ENCODE measurements at places on chromosomes 12 and 14. TPM values are rescaled to one million over a fixed set of nuclear protein-coding genes. Genes with fewer than 3 reads are reported as not detected.

DNA sequence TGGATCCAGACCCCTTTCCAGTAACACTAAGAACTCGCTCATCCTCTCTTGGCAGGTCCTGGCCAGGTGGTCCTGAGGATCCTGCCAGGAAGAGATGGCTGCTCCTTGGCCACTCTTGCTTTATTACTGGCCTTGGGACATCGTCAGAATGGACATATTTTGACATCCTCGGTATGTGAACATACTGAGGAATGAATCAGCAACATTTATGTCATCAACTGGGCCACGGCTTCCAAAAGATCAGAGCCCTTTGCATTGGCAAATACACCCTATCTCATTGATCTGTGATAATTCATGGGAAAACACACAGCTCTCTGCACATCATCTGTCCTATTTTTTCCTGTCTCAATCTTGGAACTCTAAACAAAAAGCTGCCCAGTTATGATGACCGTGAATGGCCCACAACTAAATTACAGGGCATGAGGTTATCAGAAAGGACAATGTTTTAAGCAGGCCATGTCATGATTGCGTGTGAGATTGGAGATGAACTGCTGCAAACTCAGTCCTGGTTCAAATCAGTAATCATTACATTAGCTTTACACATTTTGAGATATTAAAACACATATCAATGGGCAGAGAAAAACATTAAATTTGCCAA lies 1325.8 kb downstream of the AACS start:
- no peaks in the 10 kb centered on the region for H3K27me3 ChIP-seq
- no peak for DNase-seq
- H3K4me3 ChIP-seq = no peak overlapping the region
- no peaks in the 10 kb centered on the region for H3K4me1 ChIP-seq

DNA sequence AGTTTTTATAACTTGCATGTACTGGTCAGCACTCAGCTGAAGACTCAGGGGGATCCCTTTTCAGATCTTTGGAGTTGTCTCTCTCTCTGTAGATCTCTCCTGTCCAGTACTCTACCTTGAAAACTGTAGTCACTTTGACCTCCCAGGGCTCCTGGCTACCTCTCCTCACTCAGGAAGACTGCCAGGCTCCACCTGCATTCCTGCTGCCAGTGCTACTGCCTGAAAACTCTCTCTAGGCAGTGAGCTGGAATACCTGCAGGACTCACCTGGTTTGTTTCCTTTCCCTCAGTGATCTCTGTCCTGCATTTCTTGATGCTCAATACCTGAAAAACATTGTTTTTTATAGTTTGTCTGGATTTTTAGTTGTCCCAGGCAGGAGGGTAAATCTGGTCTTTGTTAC lies 87.4 kb downstream of the PRIMA1 start:
- no peak overlapping the region for H3K27ac ChIP-seq
- DNase-seq = no peak
- no peaks in the 10 kb centered on the region for H3K27me3 ChIP-seq
- H3K36me3 ChIP-seq = no peaks in the 10 kb centered on the region
- H3K4me3 ChIP-seq = no peak overlapping the region

GRCh38 chr12:102957339-102958050 lies at the start of gene ASCL1:
Gene ASCL1, plus strand, starts transcription at chr12:102957674. Its CDS starts 571 bp downstream, at chr12:102958245.
- no peak within 1 kb of the TSS for H3K27ac ChIP-seq
- peak within 1 kb of the TSS; percentile 49 for H3K4me3 ChIP-seq
- H3K27me3 ChIP-seq = no peaks in the 10 kb centered on the region

- H3K36me3 ChIP-seq = no peaks in the 10 kb centered on the region
- H3K4me1 ChIP-seq = peaks cover 38% of the 10 kb centered on the region
- H3K27me3 ChIP-seq = no peaks in the 10 kb centered on the region
- no peak overlapping the region for H3K27ac ChIP-seq
- no peak for DNase-seq
Observed at GRCh38 chr14:68734231-68734732, 58.6 kb downstream of the ZFP36L1 start.

Gene TTC8
- total RNA-seq = 16.4 TPM

GRCh38 chr12:52872644-52873389 lies 24.0 kb upstream of the KRT78 start:
- no peak for DNase-seq
- no peak overlapping the region for H3K4me3 ChIP-seq
- H3K36me3 ChIP-seq = no peaks in the 10 kb centered on the region
- H3K4me1 ChIP-seq = peaks cover 33% of the 10 kb centered on the region
- H3K27ac ChIP-seq = no peak overlapping the region
- no peaks in the 10 kb centered on the region for H3K27me3 ChIP-seq

DNA sequence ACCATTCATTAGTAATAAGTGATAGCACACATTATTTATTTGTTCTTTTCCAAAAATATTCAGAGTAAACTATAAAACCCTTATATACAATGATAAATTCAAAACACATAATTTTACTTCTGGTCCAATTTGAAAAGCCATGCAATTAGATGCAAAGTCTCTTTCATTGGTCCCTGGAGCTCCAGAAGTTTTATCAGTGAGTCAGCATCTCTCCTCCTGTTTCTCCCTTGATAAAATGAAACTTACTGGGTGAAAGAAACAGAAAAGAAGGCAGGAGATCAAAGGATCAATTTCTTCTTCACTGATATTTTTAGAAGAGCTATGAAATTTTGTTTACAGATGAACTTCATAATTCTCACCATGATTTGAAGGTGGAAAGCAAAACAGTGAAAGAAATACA lies 47.5 kb downstream of the IFNG start:
- no peak overlapping the region for H3K27ac ChIP-seq
- H3K27me3 ChIP-seq = no peaks in the 10 kb centered on the region
- DNase-seq = no peak
- H3K4me1 ChIP-seq = no peaks in the 10 kb centered on the region
- H3K4me3 ChIP-seq = no peak overlapping the region
- H3K36me3 ChIP-seq = no peaks in the 10 kb centered on the region

- H3K4me1 ChIP-seq = no peaks in the 10 kb centered on the region
- H3K27ac ChIP-seq = no peak overlapping the region
- no peak overlapping the region for H3K4me3 ChIP-seq
- peaks cover 5% of the 10 kb centered on the region for H3K27me3 ChIP-seq
- no peak for DNase-seq
Observed at GRCh38 chr12:66028390-66028789, 102.2 kb downstream of the LLPH start.

GRCh38 chr14:97706819-97707218 lies 909.6 kb downstream of the VRK1 start:
- no peaks in the 10 kb centered on the region for H3K36me3 ChIP-seq
- H3K27ac ChIP-seq = no peak overlapping the region
- H3K4me3 ChIP-seq = no peak overlapping the region
- DNase-seq = peak; percentile 74

DNA sequence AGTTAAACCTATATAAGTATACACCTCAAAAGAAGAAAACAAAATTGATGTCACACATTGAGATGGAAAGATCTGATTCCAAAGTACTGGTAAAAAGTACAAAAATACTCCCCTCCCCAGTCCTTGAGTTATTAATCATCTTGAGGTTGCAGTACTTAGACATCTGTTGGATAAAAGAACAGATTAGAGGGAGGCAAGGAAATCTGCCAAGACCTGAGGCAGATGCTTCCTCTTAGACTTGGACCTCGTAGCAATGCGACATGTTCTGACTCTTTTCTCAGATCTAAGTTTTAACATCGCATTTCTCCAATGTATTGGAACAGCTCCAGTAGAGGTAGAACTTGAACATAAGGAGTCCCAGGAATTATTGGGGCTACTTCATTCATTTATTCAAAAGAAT lies 187.9 kb upstream of the GRIN2B start:
- no peaks in the 10 kb centered on the region for H3K4me1 ChIP-seq
- no peak for DNase-seq
- H3K27ac ChIP-seq = no peak overlapping the region

GRCh38 chr12:82873951-82874350 lies 187.2 kb downstream of the TMTC2 start:
- no peak overlapping the region for H3K4me3 ChIP-seq
- no peak overlapping the region for H3K27ac ChIP-seq
- no peaks in the 10 kb centered on the region for H3K4me1 ChIP-seq
- H3K27me3 ChIP-seq = no peaks in the 10 kb centered on the region
